SW 1271 (cell line): ENCODE measurements at places on chromosomes 3 and 15.
A peak's percentile ranks its signal among the peaks of the same experiment; 100 is the strongest.

GRCh38 chr15:57509126-57509525, 82.6 kb upstream of the MYZAP start:
- DNase-seq, result no peak

DNA sequence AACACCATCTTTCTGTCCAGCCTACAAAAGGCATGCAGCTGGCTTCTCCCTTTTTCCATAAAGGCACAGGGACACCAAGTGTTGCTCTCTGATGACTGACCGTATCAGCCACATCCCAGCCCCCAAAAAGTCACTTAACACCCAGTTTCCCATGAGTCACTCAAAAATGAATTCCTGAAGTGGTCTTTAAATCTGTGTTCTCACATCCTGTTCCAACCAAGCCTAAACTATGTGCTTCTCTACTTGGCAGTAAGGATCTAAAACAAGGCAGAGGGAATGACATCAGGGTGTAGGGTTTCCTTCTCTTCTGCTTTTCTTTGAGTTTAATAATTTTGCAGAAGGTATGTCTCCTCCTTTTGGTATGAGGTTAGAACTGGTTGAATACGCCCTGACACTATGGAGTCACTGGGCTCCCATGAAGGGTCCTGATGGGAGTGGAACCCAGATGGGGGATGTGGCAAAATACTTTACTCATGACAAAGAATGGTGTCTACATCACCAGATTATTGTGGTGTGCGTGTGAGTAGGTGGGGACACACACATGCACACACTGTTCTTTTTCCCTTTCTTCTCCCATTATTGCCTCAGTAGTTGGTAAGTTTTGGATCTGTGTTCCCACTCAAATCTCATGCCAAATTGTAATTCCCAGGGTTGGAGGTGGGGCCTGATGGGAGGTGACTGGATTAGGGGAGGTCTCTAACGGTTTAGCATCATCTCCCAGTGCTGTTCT, 35.6 kb upstream of the CCK start:
- no peak for DNase-seq

DNA sequence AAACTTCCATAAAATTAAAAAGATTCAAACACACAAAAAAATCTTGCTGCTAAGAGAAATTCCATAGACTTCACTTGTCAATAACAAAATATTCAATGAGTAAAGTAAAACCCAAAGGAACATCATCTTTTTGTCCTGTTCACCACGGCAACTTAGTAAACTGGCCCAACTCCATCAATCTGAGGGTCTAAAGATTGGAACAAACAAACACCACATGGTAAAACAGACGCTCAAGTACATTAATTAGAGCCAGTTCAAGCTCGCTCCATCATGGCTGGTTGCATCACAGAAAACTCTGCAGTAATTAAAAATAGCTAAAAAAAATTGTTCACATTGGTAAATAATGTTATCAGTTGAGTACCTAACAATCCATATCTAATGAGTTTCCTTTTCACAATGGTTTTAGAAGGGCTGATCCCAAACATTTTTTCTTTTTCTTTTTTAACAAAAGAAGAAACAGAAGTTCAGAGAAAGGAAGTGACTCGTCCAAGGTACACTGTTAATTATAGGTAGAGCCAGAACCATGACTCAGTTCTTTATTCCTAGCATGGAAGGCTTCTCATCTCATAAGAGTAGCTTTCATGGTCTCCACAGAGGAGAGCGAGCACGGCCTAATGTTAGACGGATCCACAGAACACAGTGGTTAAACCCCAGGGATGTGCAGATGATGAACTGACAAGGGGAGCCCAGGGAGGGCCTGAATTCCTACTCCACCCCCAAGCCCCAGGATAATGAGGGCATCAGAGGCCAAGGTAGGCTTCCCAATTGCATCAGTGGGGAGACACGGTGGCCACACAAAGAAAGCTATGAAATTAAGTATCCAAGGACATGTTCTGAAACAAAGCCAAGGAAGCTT, 79.2 kb upstream of the ARHGEF3 start:
- no peak for DNase-seq

- DNase-seq, result no peak
These were observed 54.7 kb downstream of the RPL39L start for GRCh38 chr3:187084580-187084979.

GRCh38 chr3:190533511-190534281, 19.8 kb downstream of the IL1RAP start:
- DNase-seq, result peak; percentile 87

- no peak for DNase-seq
These were observed 24.5 kb downstream of the SEMA3G start for GRCh38 chr3:52420388-52420787.

- DNase-seq, result no peak
These were observed 574.8 kb downstream of the CADM2 start for GRCh38 chr3:85533586-85533985.

GRCh38 chr3:54202651-54203248, 80.4 kb downstream of the CACNA2D3 start:
- DNase-seq, result no peak

GRCh38 chr3:12584083-12584482, 27.2 kb downstream of the MKRN2 start:
- no peak for DNase-seq

- DNase-seq, result no peak
These were observed 51.4 kb upstream of the EIF1B start for GRCh38 chr3:40258064-40258463.

DNA sequence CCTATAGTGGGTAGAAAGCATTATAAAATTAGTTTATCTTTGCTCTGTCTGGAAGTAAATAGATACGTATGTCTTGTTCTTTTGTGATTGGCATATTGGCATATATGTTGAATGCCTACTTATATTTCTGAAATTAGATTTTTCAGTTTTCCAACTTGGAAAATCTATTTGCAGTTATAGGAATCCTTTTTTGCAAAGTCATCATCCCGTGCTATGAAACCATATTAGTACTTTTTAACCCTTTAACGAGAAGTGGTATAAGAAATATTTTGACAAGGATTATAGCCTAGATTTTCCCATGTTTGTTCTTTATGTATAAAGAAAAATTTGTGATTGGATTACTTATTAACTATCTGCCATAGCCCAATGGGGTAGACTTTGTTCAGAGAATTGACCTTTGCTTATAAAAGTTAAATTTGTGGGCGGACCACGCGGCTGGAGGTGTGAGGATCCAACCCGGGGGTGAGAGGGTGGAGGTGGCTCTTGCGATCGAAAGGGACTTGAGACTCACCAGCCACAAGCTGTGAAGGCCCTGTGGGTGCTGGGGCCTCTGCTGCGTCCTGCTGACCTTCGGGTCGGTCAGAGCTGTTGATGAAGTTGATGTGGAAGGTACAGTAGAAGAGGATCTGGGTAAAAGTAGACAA, 5.9 kb downstream of the LRRC28 start:
- no peak for DNase-seq

GRCh38 chr3:120775411-120775810, 32.9 kb downstream of the GTF2E1 start:
- no peak for DNase-seq

DNA sequence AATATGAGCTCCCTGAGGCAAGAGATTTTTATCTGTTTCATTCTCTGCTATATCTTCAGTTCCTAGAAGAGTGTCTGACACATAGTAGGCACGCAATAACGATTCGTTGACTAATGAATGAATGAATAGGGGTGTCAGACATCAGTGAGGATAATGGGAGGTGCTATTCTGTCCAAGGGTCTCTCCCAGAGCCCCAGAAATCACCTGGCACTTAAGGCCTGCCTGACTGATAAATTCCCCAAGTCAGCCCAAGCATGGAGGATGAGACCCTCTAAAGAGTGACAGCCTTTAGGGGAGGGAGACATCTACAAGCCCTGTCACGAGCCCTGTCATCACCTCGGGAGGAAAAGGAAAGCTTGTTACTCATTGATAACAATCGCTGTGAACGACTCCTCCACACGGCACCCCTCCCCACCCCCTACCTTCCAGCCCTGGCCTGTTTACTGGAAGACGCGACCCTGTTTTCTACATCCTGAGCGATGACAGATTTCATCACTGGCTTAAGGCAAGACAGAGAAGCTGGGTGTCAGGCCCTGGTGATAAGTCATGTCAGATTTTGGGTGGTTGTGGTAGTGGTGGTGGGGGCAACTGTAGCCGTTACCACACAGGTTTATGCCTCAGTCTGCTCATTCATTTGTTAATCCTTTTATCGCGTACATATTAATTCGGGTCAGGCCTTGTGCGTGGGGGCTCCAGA, 23.1 kb downstream of the BHLHE40 start:
- no peak for DNase-seq

- no peak for DNase-seq
These were observed 738.7 kb downstream of the FHIT start for GRCh38 chr3:60512506-60512905.

GRCh38 chr3:9158865-9159630, 90.4 kb downstream of the SRGAP3 start:
- DNase-seq, result no peak
